ENCODE measurements at places on chromosomes 1 and 21.

- DNase-seq: no peak
Observed at GRCh38 chr1:167981933-167982332, 45.1 kb upstream of the MPC2 start.

GRCh38 chr1:234871039-234871709 is 257.5 kb downstream of the TOMM20 start:
- no peak for DNase-seq

GRCh38 chr1:63981408-63981773 is 207.6 kb downstream of the ROR1 start:
- DNase-seq: no peak

DNA sequence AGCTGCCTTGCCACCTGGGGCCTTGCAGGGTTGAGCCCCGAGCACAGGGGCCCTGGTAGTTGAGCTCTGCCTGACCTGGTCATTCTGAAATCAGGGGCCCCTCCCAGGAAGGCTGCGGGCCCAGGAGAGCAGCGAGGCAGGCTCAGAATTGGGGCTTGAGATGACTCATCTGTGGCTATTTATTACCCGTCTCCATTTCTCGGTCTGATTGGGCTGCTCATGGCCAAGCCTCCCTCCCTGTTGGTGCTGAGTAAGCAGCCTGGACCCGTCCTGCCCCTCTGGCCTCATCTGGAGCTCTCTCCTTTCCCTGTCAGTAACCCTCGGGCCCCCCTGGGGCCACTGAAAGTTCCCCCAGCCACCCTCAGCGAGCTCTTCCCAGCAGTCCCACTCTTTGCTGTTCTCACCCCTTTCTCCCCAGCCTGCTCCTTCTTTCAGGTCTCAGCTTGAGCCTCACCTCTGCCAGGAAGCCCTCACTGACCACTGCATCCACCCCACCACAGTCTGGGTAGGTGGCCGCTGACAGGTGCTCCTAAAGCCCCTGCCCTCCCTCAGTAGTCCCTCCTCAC is 11.0 kb upstream of the TNFRSF8 start:
- peak; percentile 66 for DNase-seq

- DNase-seq: no peak
Observed at GRCh38 chr21:45381036-45381787, 23.8 kb upstream of the COL18A1 start.

DNA sequence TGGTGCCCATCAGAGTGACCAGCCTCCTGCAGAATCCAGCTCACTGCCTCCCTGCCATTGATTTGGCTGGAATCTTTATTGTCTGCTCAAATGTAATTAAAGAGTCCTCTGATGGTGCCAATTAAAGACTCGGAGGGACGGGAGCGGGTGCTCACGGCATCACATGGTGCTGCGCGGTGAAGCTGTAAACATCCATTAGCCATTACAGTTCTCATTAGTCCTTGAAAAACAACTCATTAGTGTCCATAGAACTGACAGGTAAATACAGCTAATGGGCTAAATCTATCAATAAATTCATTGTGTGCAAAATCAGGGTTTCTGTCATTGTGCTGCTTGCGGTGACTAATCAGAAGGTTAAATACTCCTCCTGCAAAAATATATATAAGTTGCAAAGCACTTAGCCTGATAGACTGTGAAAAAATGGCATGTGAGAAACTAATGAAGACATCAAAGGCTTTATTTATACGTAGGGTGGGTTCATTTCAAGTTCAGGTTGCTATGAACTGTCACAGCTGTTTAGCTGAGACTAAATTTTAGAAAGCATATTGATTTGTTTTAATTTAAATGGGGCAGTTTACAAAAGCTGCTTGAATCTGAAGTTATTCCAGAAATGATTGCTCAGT is 289.8 kb upstream of the POU3F1 start:
- no peak for DNase-seq

DNA sequence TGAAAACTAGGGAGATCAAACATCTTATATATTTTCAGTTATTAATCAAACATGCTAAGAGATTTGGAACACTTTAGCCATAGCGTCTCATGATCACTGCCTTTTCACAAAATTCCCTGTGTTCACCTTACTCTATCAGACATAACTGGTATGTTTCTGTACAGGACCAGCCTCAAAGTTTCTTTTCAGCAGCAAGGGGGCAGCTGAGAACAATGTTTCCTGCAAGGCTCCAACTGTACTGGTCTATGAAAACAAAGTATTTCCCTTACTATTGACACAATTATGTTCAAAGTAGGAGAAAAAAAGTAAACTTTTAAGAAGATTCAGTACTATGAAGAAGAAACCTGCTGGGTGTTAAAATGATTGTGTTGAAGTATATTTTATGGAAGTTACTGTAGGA is 98.5 kb downstream of the ATF6 start:
- no peak for DNase-seq

DNA sequence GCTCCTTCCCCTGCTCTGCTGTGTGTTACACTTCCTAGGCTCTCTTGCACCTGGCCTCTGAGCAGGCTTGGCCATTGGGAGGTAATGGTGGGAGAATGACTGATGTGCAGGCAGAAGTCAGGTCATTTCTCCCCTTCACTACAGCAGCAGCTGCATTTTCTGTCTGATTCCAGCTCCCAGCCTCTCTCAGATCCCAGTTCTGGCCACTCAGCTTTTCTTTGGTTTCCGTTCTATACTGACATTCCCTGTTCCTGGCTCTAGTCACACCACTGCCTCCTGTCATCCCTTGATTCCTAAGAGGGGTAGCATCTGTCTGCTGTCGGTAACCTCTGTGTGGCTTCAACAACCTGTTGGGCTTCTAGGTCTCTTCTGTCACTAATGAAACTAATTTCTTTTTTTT is 127.7 kb upstream of the HOOK1 start:
- DNase-seq: no peak

DNA sequence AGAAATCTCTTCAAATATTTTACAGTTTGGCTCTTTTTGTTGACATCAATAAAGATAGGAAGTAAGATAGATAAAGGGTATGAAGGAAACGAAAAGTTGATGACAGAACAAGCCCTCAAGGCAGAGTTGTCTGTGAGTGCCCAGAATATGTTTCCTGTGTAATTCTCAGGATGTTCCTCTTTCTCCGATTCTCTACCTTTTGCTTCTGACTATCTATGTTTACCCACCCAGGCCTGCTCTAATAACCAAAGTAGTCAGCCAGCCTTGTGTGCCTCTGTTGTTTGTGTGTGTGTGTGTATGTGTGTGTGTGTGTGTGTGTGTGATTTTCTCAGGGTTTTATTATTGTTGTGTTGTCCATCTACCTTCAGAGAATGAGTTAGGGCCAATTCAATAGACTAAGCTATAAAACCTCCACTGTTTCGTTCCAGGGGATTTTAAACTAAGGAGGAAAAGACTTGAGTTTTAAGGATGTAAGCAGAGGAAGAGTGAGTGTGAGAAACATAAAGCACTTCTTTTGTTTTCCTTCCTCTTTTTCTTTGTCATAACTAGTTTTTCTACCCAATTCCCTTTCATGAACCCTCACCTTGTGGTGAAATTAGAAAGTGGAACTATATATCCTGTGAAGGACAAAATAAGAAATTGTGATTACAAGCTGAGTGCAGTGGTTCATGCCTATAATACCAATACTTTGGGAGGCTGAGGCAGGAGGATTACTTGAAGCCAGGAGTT is 627.4 kb upstream of the NR5A2 start:
- DNase-seq: no peak

GRCh38 chr1:12552111-12552888 is 65.7 kb downstream of the DHRS3 start:
- DNase-seq: no peak

DNA sequence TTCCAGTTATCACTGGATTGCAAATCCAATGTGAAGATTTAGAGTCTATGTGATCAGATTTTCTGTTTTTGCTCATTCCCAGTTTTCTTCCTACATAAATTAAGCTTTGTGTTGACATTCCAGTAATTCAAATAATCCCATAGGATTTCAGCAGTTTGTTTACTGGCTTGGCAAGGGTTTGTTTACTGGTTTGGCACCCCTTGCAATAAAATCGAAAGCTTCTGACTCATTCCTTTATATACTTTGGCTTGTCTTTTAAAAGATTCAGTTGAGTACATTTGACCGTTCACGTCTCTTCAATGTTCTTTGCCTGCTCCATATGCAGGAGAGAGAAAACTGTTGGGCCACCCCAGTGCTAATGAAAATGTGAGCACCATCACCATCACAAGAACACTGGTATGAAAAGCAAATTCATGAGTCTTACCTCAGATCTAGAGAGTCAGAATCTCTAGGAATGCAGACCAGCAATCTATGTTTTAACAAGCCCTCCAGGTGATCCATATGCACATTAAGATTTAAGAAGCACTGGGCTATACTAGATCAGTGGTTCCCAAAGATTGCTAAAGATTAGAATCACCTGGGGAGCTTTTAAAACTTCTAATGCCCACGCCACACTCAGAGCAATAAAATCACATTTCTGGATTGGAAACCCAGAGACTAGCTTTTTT is 32.8 kb downstream of the ZC3H11B start:
- no peak for DNase-seq

DNA sequence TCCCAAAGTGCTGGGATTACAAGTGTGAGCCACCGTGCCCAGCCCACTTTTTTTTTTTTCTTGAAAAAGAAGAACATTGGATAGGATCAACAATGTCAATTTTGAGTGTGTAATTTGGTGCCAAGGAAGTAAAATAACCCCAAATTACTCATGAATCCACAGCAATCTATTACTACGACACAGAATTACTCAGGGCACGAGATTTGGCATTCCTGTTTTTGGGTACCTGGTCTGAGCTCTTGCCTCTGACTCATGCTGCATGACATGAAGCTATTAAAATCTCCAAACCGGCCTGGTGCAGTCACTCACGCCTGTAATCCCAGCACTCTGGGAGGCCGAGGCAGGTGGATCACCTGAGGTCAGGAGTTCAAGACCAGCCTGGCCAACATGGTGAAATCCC is 10.4 kb downstream of the RNF19B start:
- no peak for DNase-seq

- DNase-seq: no peak
Observed at GRCh38 chr1:28582248-28582615, 9.8 kb upstream of the RAB42 start.

GRCh38 chr1:147171399-147172167 is 687 bp downstream of the PRKAB2 start:
- no peak for DNase-seq

- no peak for DNase-seq
Observed at GRCh38 chr1:238960071-238960470, 426.3 kb upstream of the CHRM3 start.

DNA sequence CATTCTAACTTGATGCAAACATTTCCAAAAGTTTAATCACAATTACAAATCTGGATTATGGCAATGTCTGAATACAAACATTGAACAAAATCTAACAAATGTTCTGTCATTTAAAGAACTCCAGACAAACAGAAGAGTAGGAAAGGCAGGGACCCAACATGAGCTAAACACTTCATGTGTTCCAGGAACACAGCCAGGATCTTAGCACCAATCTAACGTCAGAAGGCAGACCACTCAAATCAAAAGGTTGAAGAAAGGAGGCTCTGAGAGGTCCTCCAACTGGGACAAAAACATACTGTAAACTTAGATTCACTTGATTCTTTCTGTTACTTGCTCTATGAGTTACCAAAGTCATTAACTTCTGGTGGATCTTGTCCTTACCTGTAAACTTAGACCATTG is 374.0 kb downstream of the NEGR1 start:
- DNase-seq: no peak

DNA sequence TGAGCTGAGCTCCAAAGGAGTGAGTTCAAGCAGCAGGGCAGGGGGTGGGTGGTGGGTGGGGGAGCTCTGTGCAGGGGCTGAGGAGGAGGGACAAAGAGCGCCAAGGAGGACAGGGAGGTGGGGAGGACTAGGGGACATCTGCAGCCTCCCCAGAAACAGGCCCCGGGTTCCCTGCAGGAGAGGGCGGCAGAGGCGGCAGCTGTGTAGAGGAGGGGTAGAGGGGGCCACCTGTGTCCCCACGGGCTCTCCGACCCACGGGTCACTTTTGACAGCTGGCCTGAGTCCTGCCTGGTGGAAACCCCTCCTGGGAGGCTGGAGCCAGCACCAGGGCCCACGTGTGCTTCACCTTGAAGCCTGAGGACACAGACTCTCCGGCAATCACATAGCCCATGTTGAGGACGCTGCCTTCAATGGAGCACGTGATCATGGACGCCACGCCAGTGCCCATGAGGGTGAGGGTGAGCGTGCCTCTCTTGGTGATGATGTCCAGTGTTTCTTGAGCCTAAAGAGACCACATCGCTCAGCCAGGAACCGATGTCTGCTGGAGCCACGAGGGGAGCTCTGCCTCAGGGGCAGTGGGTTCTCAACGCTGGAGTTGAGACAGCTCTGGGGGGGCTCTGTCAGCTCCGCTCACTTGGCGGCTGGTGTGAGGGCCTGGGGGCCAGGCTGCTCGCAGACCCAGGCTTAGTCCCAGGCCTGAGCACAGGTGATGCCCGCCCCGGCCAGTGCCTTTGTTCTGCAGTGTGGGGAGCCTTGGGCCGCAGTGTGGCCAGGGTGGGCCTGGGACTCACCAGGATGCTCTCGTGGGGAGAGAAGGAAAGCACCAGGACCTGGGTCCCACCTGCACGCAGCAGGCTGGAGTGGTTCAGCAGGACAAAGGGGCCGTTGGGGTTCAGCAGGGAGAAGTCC is 6.6 kb upstream of the TMEM52 start:
- DNase-seq: no peak

GRCh38 chr1:47031585-47031984 is 8.1 kb downstream of the CYP4X1 start:
- DNase-seq: no peak

Data from HFF-Myc (cell line).